Pancreas (tissue), 10 donors: ENCODE measurements at places on chromosomes 16 and 17. TPM values are rescaled to one million over a fixed set of nuclear protein-coding genes. Genes with fewer than 3 reads are reported as not detected.
A peak's percentile ranks its signal among the peaks of the same experiment; 100 is the strongest.

DNA sequence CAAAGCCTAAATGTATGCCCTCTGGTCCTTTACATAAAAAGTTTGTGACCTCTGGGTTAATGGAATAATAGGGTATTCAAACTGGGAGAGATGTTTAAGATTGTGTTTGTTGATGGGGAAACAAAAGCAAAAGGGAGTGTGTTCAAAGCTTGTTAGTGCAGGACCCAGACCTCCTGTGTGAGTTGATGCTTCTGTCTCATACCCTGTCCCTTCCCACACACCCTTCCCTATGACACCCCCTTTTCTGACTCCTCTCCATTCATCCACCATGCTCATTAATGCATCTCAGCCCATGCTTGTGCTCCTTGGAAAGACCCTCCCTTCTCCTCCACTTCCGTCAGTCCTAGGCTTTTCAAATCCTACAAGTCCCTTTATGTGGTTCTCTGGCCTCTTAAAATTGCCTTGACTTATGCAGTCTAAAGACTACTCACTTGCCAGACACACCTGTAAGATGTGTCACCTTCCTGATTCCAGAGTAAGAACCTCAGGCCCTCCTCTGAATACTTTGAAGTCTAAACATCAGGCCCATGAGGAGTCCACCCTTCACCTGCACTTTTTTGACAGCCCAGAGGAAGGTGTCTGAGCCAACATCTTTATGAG, 128.0 kb upstream of the CACNG5 start:
- H3K36me3 ChIP-seq: no peaks in the 10 kb centered on the region
- H3K4me3 ChIP-seq: no peak overlapping the region
- no peaks in the 10 kb centered on the region for H3K27me3 ChIP-seq
- H3K4me1 ChIP-seq: peaks cover 4% of the 10 kb centered on the region
- no peak for DNase-seq

GRCh38 chr16:17476414-17477259, 5.9 kb upstream of the XYLT1 start:
- no peaks in the 10 kb centered on the region for H3K27me3 ChIP-seq
- peak; percentile 62 for DNase-seq
- H3K27ac ChIP-seq: no peak overlapping the region
- no peak overlapping the region for H3K4me3 ChIP-seq
- H3K4me1 ChIP-seq: no peaks in the 10 kb centered on the region

- H3K27ac ChIP-seq: no peak overlapping the region
- H3K4me3 ChIP-seq: peak overlapping the region; percentile 25
- H3K27me3 ChIP-seq: no peaks in the 10 kb centered on the region
- peaks cover 15% of the 10 kb centered on the region for H3K4me1 ChIP-seq
- no peaks in the 10 kb centered on the region for H3K36me3 ChIP-seq
Measured at GRCh38 chr16:30053376-30054015, 12.1 kb upstream of the ALDOA start.

Gene CKLF
- 11.9 TPM for polyA plus RNA-seq

Gene PRAC2
- polyA plus RNA-seq: not detected

Gene SLC13A2
- 0.09 TPM for polyA plus RNA-seq

Gene FOXL1
- polyA plus RNA-seq: 0.08 TPM
